ENCODE measurements at places on chromosomes 11 and 22. TPM values are rescaled to one million over a fixed set of nuclear protein-coding genes. Genes with fewer than 3 reads are reported as not detected.

GRCh38 chr11:72605973-72606747, 68.1 kb downstream of the PDE2A start:
- no peak for ATAC-seq

DNA sequence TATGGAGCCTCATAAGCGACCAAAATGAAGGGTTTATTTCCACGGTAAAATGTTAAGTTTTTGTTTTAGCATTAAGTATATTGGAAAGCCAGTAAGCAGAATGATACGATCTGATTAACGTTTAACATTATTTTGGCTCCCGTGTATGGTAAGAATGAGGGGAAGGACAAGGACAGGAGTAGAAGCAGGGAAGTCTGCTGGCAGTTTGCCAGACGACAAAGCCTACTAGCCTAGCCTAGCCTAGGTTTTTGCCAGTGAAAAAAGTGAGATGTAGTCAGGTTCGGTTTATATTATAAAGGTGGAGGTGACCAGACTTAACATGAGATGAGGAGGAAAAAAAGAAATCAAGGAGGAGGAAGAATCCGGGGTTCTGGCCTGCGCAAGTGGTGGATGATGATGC, 78.9 kb upstream of the ARHGAP32 start:
- ATAC-seq = no peak

- ATAC-seq = peak; percentile 39
These were observed 21.0 kb upstream of the UBASH3B start for GRCh38 chr11:122634501-122634900.

GRCh38 chr11:100927579-100927978, 202.0 kb downstream of the PGR start:
- ATAC-seq = no peak

The PRRG4 gene
- total RNA-seq = 36.9 TPM

The MMP1 gene
- 3.5 TPM for total RNA-seq

The SCGB1C1 gene
- not detected for total RNA-seq

The APOL5 gene
- total RNA-seq = not detected

- ATAC-seq = no peak
These were observed 42.9 kb downstream of the CBL start for GRCh38 chr11:119248750-119249670.

The FGF3 gene
- total RNA-seq = not detected

DNA sequence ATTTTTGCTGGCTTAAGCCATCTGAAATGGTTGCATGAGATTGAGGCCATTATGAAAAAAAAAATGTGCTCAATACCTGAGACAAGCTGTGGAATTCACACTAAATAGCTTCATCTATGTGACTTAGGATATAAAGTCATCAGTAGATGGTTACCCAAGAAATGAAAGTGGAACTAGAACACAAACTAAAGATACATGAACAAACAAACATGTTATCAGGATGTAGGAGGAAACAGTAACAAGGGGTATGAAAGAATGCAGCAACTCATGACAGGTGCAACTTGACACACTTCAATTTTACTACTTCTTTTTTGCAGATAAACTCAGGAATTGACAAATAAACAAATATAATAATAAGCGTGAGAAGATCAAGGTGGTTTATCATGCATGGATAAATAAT, 155.0 kb downstream of the WT1 start:
- no peak for ATAC-seq

- ATAC-seq = peak; percentile 81
These were observed 1.7 kb downstream of the STX3 start for GRCh38 chr11:59756845-59757244.

- no peak for ATAC-seq
These were observed 58.4 kb upstream of the GRAMD1B start for GRCh38 chr11:123371506-123372297.

GRCh38 chr22:25136953-25137576, 62.6 kb upstream of the CRYBB3 start:
- no peak for ATAC-seq

- ATAC-seq = no peak
These were observed 865.3 kb downstream of the TBC1D22A start for GRCh38 chr22:47627556-47628253.

The SPECC1L gene
- total RNA-seq = 33.4 TPM

DNA sequence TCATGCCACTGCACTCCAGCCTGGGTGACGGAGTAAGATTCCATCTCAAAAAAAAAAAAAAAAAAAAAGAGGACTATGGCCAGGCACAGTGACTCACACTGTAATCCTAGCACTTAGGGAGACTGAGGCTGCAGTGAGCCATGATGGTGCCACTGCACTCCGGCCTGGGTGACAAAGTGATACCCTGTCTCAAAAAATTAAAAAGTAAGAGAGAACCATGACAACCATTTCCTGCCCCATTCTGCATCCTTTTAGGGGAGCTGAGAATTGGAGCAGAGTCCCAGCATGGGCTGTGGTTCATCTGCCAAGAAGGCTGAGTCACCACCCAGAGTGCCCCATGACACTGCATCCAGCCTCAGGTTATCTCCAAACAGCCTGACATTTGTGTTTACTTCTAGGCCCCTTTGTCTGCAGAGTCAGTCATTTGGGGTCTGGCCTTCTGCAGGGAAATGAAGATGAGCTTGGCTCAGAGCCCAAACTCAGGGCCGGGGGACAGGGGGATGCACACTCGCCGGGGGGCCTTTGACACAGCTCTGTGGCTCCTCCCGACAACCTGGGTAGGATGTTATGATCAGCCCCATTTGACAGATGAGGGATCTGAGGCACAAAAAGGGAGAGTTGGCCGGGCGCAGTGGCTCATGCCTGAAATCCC, 4.7 kb downstream of the CSDC2 start:
- ATAC-seq = peak; percentile 47

DNA sequence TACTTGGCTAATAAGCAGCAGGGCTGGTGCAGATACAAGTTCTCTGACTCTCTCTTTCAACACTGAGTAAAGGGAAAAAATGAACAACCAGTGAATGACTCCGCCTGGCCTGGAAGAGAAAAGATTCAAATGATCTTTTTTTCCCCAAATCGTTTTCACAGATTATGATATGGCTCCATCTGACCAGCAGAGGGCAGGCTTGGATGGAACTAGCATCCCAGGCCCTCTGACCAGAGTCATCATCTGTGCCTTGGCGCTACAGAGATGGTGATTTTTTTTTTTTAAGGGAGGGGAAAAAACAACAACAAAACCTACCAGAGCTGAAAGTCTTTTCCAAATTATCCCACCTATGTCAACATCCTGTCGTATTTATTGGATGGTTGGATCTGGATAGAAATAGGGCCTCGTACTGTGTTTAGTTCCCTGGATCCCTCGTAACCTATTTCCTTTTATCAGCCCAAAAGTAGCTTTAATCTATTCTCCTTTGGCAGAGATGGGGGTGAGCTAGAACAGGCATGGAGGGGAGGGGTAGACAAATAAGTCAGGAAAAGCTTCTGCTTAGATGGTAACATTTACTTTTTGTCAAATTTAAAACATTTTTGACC, 69.7 kb downstream of the PRSS23 start:
- ATAC-seq = peak; percentile 70

The APOBEC3C gene
- total RNA-seq = 29.8 TPM

The CTTN gene
- 173 TPM for total RNA-seq

DNA sequence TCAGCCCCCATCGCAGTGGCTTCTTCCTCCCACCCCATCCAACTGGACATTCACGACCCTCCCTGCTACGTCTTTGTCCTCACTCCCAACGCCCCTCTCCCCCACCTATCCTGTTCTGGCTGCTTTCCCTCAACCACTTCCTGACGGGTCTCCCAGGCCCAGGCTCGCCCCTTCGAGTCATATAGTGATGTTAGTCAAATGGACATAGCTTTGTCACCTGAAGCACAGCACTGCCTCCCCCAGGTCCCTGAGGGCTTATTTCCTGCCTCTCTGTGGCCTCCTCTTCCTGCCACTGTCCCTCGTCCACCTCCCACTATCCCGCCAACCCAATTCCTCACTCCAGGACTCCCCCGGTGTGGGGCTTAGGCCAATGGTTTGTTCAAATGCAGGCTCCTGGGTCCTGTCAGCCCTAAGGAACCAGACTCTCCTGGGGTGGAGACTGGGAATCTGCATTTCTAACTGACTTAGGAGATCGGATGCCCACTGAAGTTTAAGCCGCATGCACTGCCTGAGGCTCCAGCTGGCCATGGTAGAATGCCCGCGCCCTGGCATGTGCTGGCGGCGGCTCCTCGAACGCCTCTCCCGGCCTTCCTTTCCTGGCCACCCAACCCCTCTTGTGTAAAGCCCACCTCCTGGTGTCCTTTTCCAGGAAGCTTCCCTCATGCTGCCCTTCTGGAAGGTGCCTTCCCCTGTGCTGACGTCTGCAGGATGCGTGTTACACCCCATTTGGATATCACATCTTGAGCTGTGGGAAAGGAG, 18.3 kb downstream of the SUN2 start:
- no peak for ATAC-seq

- no peak for ATAC-seq
These were observed 879.4 kb upstream of the TENM4 start for GRCh38 chr11:80320226-80320625.

DNA sequence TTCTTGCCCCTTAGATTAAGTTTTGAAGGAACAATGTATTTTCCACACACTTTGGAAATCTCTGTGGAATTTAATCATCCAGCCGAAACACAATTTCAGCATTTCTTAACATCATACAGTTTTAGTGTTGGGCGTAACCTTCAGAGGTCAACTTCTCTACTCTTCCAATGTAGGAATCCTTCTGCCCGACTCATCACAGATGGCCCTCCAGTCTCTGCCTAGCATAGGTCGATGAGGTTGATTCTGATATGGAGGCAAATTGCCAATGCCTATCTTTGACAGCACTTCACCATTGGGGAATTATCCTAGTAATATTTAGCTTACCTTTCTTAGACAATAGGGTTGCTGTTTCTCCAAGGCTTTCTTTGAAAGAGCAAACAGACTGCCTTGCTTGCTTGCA, 175.7 kb upstream of the TTC12 start:
- ATAC-seq = no peak

GRCh38 chr11:57638005-57638781, 11.5 kb downstream of the YPEL4 start:
- peak; percentile 69 for ATAC-seq

- ATAC-seq = no peak
These were observed 16.1 kb downstream of the RPL3 start for GRCh38 chr22:39303358-39303757.

- ATAC-seq = no peak
These were observed 207.0 kb downstream of the TBC1D22A start for GRCh38 chr22:46969491-46969890.

GRCh38 chr11:1499899-1500298, 13.3 kb upstream of the MOB2 start:
- ATAC-seq = no peak

DNA sequence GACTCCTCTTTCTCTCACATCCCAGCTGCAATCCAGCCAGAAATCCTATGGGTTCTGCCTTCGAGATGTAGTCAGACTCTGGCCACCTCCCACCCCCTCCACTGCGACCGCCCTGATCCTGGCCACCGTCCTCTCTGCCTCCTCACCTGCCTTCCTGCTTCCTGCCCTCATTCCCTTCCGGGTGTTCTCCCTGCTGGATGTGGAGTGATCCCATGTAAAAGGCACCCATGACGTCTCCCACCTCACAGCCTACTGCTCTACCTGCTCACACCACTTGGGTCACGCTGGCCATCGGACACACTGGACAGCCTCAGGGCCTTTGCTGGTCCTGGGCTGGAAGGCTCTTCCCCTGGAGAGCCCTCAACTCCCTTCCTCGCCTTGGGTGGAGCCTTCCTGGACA, 33.7 kb upstream of the CD5 start:
- no peak for ATAC-seq

GRCh38 chr22:37930952-37931440, 22.4 kb downstream of the C22orf23 start:
- ATAC-seq = no peak

The SAA4 gene
- total RNA-seq = 0.64 TPM

- ATAC-seq = no peak
These were observed 36.6 kb upstream of the SUSD2 start for GRCh38 chr22:24144778-24145085.

DNA sequence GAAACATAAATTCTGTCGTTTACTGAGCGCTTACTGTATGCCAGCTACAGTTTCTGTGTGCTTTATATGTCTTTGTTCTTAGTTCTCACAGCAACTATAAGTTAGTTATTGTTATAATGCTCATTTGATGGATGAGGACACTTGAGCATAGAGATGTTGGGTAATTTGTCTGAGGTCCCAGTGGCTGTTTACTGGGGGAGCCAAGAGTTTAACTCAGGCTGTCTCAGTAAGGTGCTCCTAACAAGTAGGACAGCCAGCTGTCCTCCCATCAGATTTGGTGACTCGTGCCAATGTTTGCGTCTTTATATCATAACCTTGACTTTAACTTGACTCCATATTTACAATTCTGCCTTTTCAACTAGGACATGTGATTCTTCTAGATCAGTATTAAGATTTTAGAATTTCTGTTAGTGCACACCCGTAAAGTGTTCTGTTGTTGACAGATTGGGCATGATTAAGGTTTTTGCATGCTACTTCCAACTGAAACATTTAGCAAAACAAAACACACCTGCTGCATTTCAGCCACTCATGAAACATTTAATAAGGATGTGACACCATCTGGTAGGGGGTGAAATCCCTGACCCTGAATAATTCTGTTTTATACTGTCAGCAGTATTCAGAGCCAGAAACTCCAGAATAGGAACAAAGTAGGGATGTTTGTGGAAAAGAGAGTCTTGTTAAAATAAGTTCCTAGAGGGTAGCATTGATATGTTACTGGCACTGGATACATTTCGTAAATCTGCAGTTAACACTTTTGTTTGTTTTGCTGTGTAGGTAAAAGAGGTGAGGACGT, 1.9 kb downstream of the REXO2 start:
- no peak for ATAC-seq

DNA sequence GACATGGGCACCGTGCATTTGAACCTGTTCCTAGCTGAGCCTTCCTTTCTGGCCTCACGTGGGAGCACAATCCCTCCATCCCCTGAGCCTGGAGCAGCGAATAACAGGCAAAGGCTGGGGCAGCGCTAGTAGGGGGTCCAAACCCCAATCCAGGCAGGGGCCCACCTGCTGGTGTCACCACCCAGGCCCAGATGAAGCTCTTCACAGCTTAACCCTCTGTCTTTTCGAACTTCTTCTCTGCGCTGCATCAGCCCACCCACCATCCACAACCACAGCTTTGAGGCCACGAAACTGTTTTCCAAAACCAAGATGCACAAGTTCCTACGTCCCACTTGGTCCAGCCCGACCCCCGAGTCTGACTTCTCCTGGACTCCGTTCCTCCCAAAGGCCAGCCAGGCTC, 11.5 kb downstream of the KCNC1 start:
- ATAC-seq = no peak

The PLAAT2 gene
- total RNA-seq = 0.84 TPM

GRCh38 chr11:71370895-71371673, 77.1 kb downstream of the DHCR7 start:
- no peak for ATAC-seq

- ATAC-seq = no peak
These were observed 53.6 kb downstream of the MPPED1 start for GRCh38 chr22:43465291-43466015.

DNA sequence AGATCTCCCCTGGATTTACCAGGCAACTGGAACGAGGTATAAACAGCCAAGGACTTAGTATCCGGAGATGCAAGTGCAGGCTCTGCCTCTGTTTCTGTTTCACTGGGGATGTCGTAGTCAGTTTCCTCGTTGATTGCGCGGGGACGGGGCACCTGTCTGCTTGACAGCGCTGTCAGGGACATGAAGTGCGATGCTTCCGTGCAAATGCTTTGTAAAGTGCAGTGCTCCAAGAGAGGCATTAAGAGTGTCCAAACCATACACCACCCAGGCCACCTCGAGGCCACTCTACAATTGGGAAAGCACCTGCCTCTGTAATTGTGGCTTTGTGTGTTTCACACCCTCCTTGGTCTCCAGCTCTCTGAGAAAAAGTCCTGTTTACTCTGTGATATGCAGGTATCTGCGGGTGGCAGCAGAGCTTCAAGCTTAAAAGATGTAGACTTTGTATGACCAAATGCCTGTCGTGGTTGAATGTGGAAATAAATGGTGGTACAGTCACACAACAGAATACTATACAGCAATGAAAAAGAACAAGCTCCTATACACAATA, 18.6 kb upstream of the CD5 start:
- ATAC-seq = no peak

The FAM227A gene
- total RNA-seq = 0.72 TPM
